ENCODE measurements at places on chromosomes 12 and 14. TPM values are rescaled to one million over a fixed set of nuclear protein-coding genes. Genes with fewer than 3 reads are reported as not detected.
A peak's percentile ranks its signal among the peaks of the same experiment; 100 is the strongest.

Gene TBX5
- polyA plus RNA-seq, result 57.1 TPM

DNA sequence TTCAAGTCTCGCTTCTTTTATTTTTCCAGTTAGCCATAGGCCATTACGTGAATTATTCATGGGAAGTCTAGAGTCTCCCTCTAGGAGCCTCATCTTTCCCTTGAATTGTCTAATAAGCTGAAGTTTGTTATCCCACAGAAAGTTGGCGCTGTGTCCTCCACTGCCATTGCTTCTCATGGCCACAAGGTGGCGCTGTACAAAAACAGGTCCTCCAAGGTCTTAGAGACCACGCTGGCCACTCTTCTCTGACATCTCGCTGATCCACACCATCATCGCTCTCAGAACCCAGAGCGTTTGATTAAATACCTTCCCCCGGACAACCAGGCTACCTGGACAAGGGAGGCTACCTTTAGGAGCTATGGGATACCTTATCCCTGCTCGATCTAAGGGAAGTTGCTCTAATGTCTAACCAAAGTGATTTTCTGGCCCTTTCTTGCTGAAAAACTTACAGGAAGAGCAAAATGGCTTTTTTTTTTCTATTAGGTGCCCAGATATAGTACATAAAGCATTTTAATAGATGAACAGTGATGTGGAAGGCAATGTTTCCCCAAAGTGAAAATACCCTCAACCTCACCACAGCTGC, 110.0 kb downstream of the CCDC60 start:
- DNase-seq, result peak; percentile 9

Gene CCDC177
- polyA plus RNA-seq, result not detected

Gene PTPRO
- 1.5 TPM for polyA plus RNA-seq

Gene PKP2
- polyA plus RNA-seq, result 3.7 TPM

GRCh38 chr12:2239381-2239871, 186.6 kb downstream of the CACNA1C start:
- DNase-seq, result peak; percentile 59

Gene KERA
- 0.17 TPM for polyA plus RNA-seq

Gene CLEC1B
- polyA plus RNA-seq, result 2.5 TPM

DNA sequence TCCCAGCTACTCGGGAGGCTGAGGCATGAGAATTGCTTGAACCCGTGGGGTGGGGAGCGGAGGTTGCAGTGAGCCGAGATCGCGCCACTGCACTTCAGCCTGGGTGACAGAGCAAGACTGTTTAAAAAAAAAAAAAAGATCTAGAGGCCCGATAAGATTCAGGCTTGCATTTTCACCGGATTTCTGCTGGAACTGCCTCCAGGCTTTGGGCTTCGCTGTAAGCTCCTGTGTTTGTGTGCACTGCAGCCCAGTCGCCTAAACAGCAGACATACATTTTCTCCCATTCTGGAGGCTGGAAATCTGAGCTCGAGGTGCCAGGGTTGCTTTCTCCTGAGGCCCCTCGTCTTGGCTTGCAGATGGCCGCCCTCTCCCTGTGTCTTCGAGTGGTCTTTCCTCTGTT, 12.2 kb downstream of the BRI3BP start:
- DNase-seq, result no peak

DNA sequence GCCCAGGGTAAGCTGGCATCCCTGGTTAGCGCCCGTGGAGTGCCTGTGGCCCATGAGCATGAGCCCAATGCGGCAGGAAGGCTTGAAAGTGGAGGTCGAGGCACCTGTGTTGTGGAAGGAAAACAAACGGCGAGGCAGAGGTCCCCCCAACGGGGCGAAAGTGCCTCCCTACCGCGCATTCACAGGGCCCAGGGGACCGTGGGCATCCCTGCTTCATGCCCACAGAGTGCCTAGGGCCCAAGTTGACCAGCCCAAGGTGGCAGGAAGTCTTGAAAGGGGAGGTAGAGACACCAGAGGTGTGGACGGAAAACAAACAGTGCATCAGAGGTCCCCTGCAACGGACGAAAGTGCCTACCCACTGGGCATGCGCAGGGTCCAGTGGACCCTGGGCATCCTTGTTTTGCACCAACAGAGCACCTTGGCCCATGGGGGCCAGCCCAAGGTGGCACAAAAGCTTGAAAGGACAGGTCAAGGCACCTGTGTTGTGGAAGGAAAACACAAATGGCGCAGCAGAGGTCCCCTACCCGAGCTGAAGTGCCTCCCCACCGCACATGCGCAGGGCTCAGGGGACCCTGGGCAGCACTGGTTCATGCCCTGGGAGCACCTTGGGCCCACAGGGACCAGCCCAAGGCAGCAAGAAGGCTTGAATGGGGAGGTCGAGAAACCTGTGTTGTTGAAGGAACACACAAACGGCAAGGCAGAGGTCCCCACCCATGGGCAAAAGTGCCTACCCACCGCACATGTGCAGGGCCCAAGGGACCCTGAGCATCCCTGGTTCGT, 377.5 kb downstream of the ALG10 start:
- DNase-seq, result no peak

Gene STON2
- polyA plus RNA-seq, result 9.9 TPM
